ENCODE measurements at places on chromosomes 7 and 10. TPM values are rescaled to one million over a fixed set of nuclear protein-coding genes. Genes with fewer than 3 reads are reported as not detected.

- H3K4me3 ChIP-seq: no peak overlapping the region
- H3K27me3 ChIP-seq: no peaks in the 10 kb centered on the region
- no peak for DNase-seq
Measured at GRCh38 chr7:1898628-1899185, 228.6 kb downstream of the ELFN1 start.

DNA sequence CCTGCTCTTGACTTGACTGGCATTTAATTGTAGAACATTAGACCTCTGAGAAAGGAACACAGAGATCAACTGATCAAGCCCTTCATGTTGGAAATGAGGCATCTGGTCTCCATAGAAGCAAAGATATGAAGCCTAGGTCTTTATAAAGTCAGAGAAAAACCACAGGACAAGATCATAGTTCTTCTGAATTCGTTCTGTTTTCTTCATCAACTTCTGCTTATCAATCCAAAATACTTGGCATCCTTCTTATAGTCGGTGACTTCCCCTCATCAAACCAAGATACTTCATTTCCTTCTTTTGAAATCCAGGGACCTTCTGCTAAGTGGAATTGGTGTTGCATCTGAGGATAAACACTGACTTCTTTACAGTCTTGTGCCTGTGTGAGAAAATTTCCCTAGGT is 77.1 kb upstream of the PRKCQ start:
- no peaks in the 10 kb centered on the region for H3K36me3 ChIP-seq
- H3K4me1 ChIP-seq: no peaks in the 10 kb centered on the region
- H3K27me3 ChIP-seq: peaks cover 76% of the 10 kb centered on the region
- DNase-seq: no peak
- H3K27ac ChIP-seq: no peak overlapping the region

DNA sequence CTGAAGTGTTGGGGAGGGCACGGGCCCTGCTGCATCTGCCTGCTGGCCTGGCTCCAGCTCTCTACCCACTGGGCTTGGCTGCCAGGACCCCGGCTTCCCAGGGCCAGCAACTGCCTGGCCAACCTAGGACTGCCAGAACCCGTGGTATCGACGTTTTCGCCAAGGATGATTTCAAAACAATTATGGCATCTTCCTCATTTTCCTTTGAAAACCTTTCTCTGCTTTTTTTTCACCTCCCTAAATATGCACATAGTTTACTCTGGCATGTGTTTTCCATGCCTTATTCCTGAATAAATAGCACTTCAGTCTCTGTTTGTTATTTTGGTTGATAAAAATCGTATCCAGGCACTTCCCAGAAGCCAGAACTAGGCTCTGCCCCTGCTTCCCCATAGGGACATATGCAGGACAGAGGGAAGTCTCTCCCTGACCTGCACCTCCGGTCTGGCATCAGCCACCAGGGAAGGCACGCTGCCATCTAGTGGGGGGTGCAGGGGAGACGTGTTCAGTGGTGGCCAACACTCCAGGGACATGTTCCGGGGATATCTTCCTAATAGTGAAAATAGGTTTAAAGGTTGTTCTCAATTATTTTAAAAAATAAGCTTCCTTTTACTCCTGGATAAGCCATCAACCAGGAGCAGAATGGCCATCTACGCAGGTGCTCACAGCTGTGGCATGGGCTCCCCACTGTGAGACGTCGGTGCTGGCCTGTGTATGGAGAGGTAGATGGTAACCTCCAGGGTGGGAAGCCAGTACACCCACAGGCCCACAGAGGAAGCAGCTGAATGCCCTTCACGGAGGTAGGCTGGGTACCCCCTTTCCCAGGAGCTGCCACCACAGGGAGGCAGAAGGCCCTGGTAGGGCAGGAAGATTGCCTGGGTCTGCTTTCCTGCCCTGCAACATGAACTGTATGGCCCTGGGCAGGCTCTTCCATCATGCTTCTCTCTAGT is 30.7 kb upstream of the ANTXRL start:
- H3K27ac ChIP-seq: no peak overlapping the region
- no peak overlapping the region for H3K4me3 ChIP-seq
- no peaks in the 10 kb centered on the region for H3K36me3 ChIP-seq
- peak; percentile 54 for DNase-seq
- no peaks in the 10 kb centered on the region for H3K27me3 ChIP-seq

DNA sequence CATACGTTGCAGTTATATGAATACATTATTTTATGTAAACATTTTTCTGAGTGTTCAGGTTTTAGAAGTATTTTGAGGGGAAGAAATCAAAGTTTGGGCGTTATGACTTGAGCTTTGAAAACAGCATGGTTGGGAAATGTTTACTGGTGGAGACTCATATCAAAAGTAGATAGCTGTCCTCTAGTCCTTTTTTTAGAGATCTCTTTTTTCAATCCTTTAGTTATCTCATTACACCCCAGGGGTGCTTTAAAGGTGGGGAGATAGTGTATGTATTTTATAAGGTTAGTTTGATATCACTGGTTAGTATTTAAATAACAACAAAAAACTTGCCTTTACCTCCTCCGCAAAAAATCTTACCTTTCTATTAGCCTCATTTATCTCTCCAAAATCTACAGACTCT is 2.3 kb downstream of the DMTF1 start:
- no peak overlapping the region for H3K27ac ChIP-seq
- no peak overlapping the region for H3K4me3 ChIP-seq
- H3K4me1 ChIP-seq: peaks cover 10% of the 10 kb centered on the region
- H3K27me3 ChIP-seq: no peaks in the 10 kb centered on the region
- no peak for DNase-seq

The XRCC2 gene
- total RNA-seq: 14.8 TPM

DNA sequence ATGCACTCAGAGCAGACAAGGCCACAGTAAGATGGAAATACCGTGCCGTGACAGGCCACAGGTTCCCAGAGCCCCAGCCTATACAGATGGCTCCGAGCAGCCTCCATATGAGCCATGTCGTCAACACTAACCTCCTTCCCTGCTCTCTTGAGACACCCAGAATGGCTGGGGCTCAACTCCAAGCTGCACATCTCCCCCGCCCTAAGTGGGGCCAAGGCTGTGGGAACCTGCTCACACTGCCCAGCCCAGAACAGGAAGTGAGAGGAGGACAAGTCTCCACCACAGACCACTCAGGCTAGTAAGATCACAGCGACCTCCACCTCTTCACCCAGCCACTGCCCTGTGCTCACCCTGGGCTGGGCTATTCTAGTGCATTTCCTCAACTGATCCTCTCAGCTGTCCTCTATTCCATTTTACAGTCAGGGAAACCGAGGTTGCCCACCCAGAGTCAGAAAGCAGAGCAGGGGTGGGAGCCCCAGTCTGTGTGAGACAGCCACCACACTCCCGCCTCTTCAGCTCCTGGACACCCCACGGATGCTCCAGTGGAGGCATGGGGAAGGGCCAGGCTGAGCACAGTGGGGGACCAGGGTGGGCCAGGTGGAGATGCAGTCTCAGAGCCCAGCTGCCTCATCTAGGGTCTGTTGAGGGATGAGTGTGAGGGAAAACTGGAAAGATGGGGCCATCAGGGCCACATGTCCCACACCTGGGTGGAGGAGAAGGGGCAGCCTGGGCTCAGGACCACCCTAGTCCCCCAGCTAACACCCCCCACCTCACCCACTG is 11.6 kb downstream of the GRID1 start:
- H3K4me3 ChIP-seq: no peak overlapping the region
- no peak for DNase-seq
- no peak overlapping the region for H3K27ac ChIP-seq

GRCh38 chr10:2431961-2432360 is 635.4 kb upstream of the PFKP start:
- H3K4me1 ChIP-seq: no peaks in the 10 kb centered on the region
- no peaks in the 10 kb centered on the region for H3K36me3 ChIP-seq
- no peak overlapping the region for H3K4me3 ChIP-seq
- DNase-seq: no peak

The BMPER gene
- not detected for total RNA-seq

DNA sequence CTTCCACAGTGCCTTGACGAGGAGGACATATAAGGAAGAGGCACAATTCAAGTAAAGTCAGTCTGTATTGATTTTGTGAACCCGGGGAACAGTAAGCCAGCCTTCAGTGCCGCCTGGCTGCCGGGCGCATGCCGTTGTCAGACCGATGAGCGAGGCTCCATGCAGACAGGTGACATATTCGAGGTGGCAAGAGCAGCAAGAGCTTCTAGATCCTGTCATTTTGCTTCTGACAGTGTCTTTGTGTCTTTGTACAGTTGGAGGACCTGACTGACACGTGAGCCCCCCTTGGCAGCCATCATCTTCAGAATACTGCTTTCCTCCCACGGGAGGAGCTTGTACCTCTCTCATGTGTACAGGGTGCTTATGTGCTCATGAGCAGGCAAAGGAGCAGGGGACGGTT is 387.5 kb upstream of the GALNT17 start:
- no peak for DNase-seq
- H3K4me3 ChIP-seq: no peak overlapping the region
- H3K27me3 ChIP-seq: no peaks in the 10 kb centered on the region
- no peaks in the 10 kb centered on the region for H3K4me1 ChIP-seq
- no peak overlapping the region for H3K27ac ChIP-seq
- no peaks in the 10 kb centered on the region for H3K36me3 ChIP-seq

DNA sequence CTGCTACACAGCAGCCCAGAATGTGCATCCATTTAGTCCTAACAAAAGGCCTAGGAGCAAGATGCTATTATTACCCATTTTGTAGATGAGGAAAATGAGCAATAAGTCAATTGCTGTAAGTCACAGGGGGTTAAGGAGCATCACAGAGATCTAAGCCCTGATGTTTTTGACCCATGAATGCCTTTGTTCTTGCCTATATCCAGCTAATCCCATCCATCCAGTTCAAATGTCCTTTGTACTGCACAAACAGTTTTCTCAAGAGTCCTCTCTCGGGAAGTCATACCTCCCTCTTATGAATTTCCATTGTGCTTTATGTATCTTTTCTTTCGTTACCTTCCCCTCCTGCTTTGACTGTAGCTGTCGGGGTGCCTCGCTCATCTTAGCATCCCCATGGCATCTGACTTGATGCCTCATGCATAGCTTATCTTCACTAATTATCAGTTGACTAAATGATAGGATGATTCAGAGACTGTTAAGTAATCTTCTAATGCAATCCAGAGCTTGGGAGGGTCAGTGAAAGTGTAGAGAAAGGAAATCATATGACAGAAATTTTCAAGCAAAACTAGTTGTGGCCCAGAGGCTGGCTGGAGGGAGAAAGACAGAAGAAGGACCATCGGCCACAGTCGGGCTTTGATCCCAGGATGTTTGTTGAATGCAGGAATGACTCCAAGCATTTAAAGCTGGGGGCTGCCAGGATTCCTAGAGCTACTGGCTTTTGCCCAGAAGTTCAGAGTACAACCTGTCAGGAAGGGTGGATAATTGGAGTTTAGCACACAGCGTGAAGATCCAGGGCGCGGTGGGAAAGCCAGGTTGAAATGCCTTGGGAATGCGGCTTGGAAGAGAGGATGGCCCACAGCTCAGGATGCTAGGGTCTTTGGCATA is 23.5 kb downstream of the BLVRA start:
- H3K27me3 ChIP-seq: no peaks in the 10 kb centered on the region
- H3K27ac ChIP-seq: no peak overlapping the region
- peaks cover 8% of the 10 kb centered on the region for H3K4me1 ChIP-seq

DNA sequence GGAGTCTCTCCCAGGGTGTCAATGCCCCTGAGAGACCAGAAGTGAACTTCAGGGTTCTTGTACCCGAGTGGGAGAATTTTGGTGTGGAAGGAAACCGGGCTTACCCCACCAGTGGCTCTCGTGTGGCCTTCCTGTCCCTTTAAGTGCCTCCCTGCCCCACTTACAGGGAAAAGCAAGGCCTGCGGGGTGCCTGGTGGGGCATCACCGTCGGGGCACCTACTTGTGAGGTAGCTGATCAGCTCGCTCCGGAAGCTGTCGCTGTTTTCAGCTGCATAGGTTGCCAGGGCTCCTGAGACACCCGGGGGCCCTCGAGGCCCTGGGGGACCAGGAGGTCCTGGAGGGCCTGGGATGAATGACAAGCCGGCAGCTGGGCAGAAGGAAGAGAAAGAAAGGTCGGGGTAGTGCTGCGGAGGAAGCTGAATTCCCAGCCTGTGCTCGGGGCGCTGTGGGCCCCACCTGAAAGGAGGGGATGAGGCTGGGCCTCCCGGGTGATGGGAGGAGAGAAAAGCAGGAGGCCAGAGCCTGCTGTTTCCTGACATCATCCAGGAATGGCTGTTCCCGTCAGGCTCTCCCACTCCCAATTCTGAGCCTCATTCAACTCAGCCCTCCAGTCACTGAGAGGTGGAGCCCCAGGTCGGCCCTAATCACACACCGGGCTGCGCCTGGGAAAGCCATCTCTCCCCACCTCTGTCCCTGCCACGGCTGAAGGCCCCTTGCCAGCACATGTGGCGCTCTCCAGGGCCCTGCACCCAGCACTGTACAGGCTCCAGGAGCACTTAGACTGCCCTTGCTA is 51.1 kb downstream of the COL17A1 start:
- peaks cover 10% of the 10 kb centered on the region for H3K36me3 ChIP-seq
- no peak overlapping the region for H3K4me3 ChIP-seq
- no peaks in the 10 kb centered on the region for H3K4me1 ChIP-seq
- no peak for DNase-seq

The SOSTDC1 gene
- total RNA-seq: 0.20 TPM

DNA sequence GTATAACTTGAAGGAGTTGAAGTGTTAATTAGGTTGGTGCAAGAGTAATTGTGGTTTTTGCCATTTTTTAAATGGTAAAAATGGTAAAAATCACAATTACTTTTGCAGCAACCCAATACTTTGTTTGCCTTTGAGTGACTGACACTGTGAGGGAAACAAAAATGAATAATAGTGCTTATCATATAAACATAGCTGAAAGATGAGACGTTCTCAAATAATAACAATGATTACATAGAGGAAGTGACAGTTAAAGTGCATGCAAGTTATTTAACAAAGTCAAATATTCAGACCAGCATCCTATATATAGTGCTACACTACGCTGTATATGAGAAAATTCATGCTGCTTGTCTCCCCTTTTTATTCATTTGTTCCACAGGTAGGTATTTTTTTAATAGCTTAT is 4.7 kb upstream of the HBP1 start:
- no peaks in the 10 kb centered on the region for H3K36me3 ChIP-seq
- H3K27me3 ChIP-seq: no peaks in the 10 kb centered on the region
- DNase-seq: no peak
- H3K27ac ChIP-seq: no peak overlapping the region
- H3K4me1 ChIP-seq: peaks cover 11% of the 10 kb centered on the region
- no peak overlapping the region for H3K4me3 ChIP-seq

DNA sequence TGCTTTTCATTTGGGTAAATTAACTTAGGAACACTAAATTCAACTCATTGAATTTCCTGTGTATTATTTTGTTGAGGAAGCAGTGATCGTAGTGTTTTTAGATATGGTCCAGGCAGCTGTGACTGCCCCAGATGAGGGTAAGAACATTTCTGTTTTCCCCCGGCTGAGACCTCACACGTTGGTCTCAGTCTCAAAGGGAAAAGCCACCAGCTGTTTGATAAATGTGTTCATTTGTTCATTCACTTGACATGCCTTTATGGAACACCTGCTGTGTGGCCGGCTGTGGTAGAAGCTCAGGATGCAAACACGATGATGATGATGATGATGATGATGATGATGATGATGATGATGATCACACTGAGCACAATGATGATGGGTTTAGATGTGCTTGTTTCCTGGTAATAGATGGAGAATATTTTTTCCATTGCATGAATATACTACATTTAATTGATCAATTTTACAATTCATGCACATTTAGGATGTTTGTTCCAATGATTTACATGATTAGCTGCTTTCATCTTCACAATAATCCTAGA is 125.6 kb upstream of the ZNF32 start:
- DNase-seq: no peak
- no peaks in the 10 kb centered on the region for H3K27me3 ChIP-seq
- no peaks in the 10 kb centered on the region for H3K36me3 ChIP-seq
- H3K27ac ChIP-seq: no peak overlapping the region
- H3K4me1 ChIP-seq: no peaks in the 10 kb centered on the region
- H3K4me3 ChIP-seq: no peak overlapping the region

Data from HCT116 (cell line).